ENCODE measurements at places on chromosomes 3 and 15. TPM values are rescaled to one million over a fixed set of nuclear protein-coding genes. Genes with fewer than 3 reads are reported as not detected.

The PAQR5 gene
- 0.90 TPM for polyA plus RNA-seq

The EEF1AKMT4 gene
- polyA plus RNA-seq: 2.8 TPM

The CPA3 gene
- 0.64 TPM for polyA plus RNA-seq

The CTDSPL gene
- polyA plus RNA-seq: 108 TPM

The PATL2 gene
- 1.8 TPM for polyA plus RNA-seq

The IMPG2 gene
- polyA plus RNA-seq: 0.70 TPM

The KLHL6 gene
- 1.6 TPM for polyA plus RNA-seq

The ZNF106 gene
- polyA plus RNA-seq: 45.1 TPM

The ACAN gene
- 2.5 TPM for polyA plus RNA-seq

The GLCE gene
- polyA plus RNA-seq: 49.5 TPM

The LRRC58 gene
- polyA plus RNA-seq: 32.5 TPM

GRCh38 chr3:155890671-155891190, 20.3 kb downstream of the GMPS start:
- no peak for DNase-seq

DNA sequence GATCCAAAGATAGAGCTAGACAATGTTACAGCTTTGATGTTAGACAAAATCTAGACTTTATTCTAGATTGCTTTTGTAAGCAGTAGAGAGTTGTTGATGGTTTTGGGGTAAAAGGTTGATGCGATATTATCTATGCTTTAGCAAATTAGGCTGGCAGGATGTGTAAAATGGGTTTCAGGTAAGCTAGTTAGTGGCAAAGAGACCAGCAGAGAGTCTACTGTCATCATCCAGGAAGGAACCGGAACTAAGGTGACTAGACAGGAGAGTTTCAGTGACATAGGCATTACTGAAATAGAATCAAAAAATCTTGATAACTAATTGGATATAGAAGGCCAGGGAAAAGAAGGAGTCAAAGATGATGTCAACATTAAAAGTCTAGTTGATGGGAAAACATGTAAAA, 11.1 kb downstream of the OR5K2 start:
- DNase-seq: no peak

- no peak for DNase-seq
Measured at GRCh38 chr3:48135552-48136495, 52.4 kb downstream of the CDC25A start.

GRCh38 chr3:66593978-66594377, 93.2 kb upstream of the LRIG1 start:
- no peak for DNase-seq

DNA sequence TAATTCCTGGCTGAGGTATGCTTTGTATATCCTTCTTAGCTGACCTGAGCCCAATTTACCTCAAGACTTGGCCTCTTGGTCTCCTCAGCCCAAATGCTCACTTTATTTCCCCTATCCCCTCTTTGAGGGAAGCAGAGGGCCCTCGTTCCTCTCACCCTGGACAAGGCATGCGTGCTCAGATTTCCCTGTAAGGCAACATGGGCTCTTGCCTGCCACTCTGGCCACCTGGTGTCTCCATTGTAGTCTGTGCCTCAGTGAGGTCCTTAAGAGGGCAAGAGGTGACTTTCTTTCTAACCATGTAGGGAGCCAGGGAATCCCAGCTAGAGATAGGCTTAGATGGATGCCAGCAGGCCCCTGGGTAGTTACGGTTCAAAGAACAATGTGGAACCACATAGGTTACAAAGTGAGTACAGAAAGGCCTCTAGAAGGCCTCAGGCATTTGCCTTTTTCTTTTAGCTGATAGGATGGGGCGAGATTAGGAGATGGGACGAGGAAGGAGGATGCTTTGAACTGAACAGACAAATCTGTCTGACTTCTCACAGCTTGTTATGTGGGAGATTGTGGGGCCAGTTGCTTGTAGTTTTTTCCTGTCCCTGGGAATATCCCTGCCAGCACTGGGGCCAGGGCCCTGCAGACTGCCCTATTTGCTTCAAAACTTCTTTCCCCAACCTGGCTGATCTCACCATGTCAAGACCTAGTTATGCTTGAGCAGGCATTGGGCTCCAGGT, 1.1 kb upstream of the INTS14 start:
- DNase-seq: no peak

- no peak for DNase-seq
Measured at GRCh38 chr3:46094506-46094905, 67.2 kb upstream of the XCR1 start.

- no peak for DNase-seq
Measured at GRCh38 chr3:97827741-97828471, 6.1 kb downstream of the CRYBG3 start.

DNA sequence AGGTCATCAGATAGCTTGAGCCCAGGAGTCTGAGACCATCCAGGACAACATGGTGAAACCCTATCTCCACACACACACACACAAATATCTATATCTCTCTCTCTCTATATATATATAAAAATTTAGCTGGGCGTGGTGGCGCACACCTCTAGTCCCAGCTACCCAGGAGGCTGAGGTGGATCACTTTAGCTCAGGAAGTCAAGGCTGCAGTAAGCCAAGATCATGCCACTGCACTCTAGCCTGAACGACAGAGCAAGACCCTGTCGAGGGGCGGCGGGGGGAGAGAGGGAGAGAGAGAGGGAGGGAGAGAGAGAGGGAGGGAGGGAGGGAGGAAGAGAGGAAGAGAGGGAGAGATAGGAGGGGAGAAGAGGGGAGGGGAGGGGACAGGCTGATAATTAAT, 28.0 kb downstream of the PLA2G4F start:
- DNase-seq: no peak

GRCh38 chr3:6251612-6252400, 609.1 kb upstream of the GRM7 start:
- no peak for DNase-seq

GRCh38 chr3:192122832-192123594, 604.3 kb downstream of the FGF12 start:
- no peak for DNase-seq

DNA sequence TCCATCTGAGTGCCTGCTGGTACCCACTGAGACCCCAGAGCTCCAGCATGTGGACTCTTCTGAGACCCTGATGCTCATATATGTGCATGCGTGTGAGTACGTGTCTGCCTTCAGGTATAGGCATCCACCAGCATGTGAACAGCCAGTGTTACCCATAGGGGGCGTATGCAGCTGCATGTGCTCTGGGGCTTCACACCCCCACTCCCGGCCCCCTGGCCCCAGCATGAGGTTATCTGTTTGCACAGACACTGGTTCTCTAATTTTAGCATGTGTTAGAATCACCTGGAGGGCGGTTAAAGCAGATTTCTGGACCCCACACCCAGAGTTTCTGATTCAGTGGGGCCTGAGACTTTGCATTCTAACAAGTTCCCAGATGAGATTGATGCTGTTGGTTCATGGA, 824 bp upstream of the CILP start:
- DNase-seq: no peak

- no peak for DNase-seq
Measured at GRCh38 chr3:18424729-18425640, at the start of gene SATB1. SATB1 (minus strand) TSS chr3:18425339; CDS start chr3:18420967, 4,372 bp downstream.

GRCh38 chr3:45171283-45171682, 25.1 kb upstream of the CDCP1 start:
- DNase-seq: no peak

GRCh38 chr3:18998069-18998468, 150.2 kb upstream of the KCNH8 start:
- DNase-seq: no peak

DNA sequence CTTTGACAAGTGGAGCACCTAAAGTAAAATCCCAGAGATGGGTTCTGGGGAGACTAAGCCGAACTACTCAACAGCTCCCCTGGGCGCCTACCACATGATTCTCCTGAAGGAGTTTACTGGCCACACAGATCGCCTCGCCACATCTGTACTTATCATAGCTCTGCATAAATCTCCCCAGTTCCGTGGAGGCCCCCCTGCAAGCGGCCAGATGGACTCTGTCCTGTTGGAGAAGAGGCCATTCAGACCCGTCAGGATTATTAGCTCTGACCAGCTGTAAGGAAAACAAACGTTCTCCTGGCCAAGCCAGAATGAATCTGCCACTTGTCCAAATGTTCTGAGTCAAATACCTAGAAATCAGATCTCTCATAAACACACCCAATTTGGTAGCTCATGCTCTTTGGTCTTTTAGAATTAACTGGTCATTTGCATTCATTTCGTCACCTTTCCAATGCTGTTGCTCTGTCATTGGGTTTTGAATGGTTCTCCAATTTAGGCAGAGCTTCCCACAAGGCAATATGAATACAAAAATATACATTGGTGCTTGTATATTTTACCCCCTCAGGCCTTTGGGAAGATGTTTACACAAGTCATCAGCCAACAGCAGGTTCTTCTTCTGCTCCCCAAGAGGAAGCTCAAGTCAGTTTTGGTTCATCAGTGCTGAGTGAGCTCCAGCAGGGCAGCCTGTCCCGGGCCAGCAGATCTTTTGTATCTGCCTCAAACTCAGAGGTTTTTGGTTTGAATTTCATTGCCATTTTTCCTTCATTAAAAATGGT, 124.5 kb downstream of the THSD4 start:
- no peak for DNase-seq

- DNase-seq: no peak
Measured at GRCh38 chr3:57816471-57817095, 60.5 kb downstream of the SLMAP start.

DNA sequence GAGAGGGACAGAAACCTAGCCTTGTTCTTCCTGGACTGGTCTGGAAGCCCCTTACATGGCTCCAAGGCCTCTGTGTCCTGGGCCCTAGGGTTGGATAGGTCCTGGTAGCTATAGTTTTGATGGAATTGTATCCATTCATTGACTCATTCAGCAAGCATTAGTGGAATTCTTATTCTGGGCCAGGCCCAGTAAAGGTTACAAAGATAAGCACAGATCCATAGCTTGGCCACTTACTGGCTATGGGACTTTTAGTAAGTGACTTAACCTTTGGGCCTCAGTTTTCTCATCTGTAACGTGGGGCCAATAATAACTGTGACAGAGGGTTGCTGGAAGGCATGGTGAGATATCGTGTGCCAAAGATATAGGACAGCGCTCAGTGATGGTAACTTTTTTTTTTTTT, 13.6 kb upstream of the DAG1 start:
- DNase-seq: no peak

Data from left renal pelvis (tissue), 4 donors.